ENCODE measurements at places on chromosomes 13 and 19. TPM values are rescaled to one million over a fixed set of nuclear protein-coding genes. Genes with fewer than 3 reads are reported as not detected.
A peak's percentile ranks its signal among the peaks of the same experiment; 100 is the strongest.

The MADCAM1 gene
- not detected for total RNA-seq

The ZNF540 gene
- total RNA-seq = 4.2 TPM

The SGCG gene
- 1.6 TPM for total RNA-seq

The MYO16 gene
- 1.5 TPM for total RNA-seq

The SAFB2 gene
- total RNA-seq = 81.6 TPM

The FCHO1 gene
- total RNA-seq = 4.1 TPM

DNA sequence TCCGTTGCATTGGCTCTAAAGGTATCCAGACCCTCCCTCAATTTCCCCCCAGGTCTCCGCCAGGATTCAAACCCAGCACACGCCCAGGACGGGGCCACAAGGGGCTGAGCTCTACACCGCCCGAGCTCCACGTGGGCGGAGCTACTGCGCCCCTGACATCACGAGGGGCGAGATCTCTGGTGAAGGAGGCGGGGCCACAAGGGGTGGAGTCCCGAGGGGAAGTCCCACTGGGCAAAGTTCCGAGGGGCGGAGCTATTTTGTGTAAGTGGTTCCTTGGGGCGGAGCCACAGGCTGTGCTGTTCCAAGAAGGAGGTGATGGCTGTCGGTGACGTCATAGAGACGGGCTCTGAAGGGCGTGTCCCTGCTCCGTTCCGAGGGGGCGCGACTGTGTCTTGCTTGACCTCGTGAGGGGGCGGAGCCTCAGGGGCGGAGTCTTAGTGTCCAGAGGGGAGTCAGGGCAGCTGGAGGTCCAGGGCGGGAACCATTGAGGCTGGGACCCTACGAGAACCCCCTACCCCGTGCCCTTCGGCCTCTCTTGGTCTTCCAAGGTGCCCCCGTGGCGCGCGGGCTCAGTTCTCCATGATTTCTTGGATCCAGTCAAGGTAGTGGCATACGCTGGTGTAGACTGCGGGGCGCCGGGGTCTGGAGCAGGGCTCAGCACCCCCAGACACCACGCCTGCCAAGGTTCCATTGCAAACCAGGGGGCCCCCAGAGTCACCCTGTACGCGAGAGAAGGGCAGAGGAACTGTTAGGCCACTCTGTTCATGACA, 1.3 kb upstream of the KLK8 start:
- peak; percentile 25 for ATAC-seq

GRCh38 chr13:39612023-39612637, 9.1 kb upstream of the LHFPL6 start:
- ATAC-seq = no peak

DNA sequence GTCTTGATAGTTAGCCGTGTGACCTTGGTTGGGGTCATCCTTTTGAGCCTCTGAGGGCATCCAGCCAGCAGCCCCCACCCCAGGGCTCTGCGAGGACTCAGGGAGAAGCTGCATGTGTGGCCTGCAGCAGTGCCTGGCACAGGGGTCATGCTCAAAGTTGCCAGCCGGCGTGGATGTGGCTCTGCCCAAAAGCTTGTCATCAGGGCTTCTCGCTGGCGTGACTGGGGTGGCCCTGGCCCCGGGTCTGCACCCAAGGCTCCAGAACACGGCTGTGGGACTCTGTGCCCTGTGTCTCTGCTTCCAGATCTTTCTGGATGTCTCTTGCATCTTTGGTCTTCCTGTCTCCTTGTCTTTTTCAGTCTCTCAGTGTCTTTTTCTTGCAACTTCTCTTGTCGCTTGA, 90.9 kb downstream of the RYR1 start:
- ATAC-seq = no peak

- ATAC-seq = no peak
These were observed 44.6 kb downstream of the DPY19L3 start for GRCh38 chr19:32450217-32450616.

- no peak for ATAC-seq
These were observed 104.2 kb upstream of the IPO5 start for GRCh38 chr13:97849305-97849704.

- no peak for ATAC-seq
These were observed 26.4 kb upstream of the HNRNPA1L2 start for GRCh38 chr13:52615812-52616211.

DNA sequence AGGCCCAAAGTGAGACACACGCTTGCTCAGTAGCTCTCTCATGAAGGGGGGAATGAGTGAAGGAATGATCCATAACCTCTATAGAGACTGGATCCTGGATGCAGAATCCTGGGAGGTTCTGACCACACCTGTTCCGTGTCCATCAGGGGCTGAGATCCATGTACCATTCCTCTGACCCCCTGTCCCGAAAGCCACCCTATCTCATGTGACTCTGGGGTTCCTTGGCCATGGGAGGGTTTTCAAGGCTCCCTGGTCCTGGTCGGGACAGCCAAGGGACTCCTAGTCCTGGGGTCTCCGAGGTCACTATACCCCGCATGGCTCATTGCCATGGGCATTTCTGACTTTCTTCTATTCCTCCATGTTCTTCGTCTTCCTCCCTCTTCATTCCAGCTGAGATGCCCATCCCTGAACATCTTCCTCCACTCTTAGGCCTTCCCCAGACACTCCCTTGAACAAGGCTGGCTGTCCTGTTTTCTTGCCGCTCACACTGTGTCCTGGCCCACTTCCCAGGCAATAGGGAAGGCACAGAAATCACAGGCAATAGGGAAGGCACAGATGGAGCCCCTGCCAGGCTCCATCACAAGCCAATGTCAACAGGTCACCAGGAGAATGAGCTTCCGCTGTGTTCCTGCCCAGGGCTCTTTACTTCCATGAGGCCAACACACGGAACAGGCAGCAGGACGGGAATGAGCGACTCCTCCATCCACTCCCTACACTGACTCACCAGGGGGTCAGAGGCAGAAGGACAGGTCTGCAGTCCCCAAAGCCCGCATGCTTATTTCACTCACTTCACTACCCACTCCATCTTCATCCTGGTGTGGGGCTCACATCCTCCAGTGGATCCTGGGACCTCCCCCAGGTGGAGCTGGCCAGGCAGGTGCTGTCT, 3.2 kb downstream of the CEACAM5 start:
- no peak for ATAC-seq

DNA sequence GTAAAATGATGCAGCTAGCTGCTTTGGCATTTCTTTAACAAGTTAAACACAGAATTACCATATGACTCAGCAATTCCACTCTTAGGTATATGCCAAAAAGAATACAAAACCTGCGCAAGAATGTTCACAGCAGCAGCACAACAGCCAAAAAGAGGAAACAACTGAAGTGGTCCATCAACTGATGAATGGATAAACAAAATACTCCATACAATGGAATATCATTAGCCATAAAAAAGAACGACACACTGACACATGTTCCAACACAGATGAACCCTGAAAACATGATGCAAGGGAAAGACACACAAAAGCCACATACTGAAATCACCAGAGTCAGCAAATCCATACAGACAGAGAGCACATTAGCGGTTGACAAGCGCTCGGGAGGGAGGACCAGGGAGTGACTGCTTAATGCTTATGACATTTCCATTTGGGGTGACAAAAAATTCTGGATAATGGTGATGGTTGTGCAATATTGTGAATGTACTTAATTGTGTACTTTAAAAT, 3.0 kb downstream of the PCID2 start:
- ATAC-seq = no peak

DNA sequence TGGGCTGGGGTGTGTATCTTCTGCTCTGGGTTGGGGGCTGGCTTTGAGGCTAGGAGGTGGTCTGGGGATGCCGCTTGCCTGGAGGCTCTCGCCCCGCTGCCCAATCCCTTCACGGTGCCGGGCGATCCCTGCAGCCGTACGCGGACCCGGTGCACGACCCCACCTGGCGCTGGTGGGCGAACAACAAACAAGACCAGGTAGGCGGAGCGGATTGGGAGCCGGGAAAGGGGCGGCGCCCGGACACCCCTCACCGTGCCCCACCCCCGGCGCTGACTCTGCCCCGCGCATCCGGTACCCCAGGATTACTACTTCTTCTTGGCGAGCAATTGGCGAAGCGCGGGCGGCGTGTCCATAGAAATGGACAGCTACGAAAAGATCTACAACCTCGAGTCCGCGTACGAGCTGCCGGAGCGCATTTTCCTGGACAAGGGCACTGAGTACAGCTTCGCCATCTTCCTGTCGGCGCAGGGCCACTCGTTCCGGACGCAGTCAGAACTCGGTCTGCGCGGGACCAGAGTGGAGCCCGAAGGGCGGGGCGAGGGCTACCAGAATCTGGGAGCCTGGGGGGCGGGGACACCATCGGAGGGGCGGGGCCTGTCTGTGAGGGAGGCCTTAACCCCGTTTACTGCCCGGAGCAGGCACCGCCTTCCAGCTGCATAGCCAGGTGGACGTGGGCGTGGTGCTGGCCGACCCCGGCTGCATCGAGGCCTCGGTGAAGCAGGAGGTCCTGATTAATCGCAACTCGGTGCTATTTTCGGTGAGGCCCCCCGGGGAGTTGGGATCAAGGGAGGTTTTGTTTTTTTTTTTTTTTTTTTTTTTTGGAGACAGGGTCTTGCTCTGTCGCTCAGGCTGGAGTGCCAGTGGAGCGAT, 12.1 kb upstream of the PSMD8 start:
- ATAC-seq = peak; percentile 77

DNA sequence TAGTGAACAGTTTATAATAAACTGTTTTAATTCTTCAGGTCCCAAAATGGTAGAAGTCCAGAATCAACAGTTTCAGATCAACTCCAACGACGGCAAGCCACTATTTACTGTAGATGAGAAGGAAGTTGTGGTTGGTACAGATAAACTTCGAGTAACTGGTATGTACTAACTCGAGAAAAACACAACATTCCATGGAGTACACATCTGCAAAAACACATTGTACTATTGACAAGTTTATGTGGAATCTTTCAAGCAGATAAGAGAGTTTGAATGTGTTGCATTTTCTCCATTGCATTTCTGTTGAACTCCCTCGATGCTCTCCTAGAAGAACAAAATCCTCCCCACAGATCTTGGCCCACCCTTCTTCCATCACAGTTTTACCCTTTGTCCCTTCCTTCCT, 98.5 kb downstream of the SGCG start:
- no peak for ATAC-seq

GRCh38 chr19:4966591-4966990, 2.3 kb upstream of the KDM4B start:
- no peak for ATAC-seq
